NCI-H345 (cell line): ENCODE measurements at places on chromosomes 2 and 18.
A peak's percentile ranks its signal among the peaks of the same experiment; 100 is the strongest.

DNA sequence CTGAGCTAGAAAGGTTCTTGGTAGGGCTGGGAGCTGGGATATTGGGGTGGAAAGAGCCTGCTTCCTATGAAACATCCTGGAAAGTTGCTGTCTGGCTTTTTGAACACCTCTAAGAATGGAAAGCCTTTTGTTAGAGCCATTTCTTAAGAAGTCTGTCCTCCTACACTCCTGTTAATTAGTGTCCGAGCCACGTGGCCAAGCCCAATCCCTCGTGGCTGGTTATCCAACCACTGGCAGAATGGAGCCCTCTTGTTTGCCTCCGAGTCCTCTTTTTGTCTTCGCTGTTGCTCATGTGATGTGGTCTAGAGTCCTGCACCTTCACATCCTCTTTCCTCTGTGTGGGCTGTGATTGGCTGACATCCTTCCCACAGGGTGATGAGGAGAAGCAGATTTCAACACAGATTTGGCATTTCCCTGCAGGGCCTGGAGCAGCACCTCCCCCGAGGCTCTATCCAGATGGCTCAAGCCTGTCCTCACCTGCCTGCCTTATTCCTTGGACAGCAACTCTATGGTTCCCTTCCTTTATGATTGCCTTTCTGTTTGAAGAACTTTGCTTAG lies 8.2 kb upstream of the TOGARAM2 start:
- DNase-seq, result no peak

DNA sequence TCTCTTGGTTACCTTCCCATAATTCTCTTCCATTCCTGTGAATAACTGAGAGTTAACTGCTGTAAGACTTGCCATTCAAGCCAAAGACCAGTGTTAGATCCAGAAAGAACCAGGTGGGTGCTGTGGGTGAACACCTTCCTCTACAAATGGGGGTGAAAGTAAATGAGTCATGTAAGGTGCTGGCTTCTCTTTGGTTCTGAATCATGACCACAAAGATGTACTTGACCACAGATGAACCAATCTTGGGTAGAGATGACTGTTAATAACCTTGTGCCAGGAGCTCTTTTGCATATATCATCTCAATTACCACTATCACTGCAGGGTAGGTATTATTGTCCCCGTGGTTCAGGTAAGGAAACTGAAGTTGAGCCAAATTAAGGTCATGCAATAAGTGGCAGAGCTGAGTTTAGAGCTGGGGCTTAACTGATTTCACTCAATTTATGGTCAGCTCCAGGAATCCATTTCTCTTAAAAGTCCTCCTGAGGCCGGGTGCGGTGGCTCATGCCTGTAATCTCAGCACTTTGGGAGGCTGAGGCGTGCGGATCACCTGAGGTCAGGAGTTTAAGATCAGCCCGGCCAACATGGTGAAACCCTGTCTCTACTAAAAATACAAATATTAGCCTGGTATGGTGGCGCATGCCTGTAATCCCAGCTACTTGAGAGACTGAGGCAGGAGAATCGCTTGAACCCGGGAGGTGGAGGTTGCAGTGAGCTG lies 244.9 kb upstream of the CXCR4 start:
- no peak for DNase-seq

DNA sequence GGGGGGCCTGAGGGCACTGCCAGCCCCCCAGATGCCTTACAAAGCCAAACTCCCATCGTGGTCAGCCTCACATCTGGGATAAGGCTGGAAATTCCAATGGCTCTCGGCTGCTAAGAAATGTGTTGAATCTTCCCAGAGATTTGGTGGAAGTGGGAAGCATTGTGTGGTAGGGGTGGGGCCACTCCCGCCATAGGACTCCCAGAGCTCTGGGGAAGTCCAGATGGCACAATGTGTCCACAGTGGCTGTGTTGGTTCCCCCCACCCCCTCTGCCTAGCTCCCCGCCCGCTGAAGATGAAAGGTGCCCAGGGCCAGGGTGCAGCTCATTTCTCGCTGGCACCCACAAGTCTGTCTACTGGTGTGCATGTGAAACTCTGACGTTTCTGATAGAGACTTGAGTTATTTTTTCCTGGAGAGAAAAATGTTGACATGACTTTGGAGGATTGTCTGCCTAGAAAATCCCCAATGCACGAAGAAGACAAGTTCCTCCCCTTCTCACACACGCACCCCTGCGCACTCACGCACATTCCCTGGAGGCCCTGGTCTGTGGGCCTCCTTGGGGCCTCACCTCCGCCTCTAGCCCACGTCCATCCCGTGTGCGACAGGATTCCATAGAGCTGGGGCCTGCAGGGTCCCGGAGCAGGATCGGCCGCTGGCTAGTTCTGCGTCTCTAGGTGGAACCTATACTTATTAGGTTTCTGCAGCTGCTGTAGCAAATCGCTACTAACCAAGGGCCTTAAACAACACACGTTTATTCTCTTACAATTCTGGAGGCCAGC lies 199.1 kb downstream of the ZFP36L2 start:
- DNase-seq, result no peak

DNA sequence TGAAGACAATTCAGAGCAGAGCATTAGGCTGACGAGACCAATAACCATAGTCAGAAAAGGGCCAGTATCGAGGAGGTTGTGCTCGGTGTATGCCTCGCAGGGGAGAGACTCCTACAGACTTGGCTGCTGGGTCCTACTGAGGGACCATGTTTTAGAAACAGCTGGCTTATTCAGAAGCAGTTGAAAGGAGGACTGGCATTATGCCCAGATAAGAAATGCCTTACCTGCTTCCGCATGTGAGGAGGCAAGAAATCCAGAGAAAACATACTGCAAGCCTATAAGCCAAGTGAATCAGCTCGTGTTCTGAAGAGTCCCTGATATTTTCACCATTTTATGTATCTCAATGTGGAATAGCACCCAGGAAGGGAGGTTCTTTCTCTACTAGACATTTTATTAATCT lies 434.7 kb downstream of the GRB14 start:
- DNase-seq, result peak; percentile 40

DNA sequence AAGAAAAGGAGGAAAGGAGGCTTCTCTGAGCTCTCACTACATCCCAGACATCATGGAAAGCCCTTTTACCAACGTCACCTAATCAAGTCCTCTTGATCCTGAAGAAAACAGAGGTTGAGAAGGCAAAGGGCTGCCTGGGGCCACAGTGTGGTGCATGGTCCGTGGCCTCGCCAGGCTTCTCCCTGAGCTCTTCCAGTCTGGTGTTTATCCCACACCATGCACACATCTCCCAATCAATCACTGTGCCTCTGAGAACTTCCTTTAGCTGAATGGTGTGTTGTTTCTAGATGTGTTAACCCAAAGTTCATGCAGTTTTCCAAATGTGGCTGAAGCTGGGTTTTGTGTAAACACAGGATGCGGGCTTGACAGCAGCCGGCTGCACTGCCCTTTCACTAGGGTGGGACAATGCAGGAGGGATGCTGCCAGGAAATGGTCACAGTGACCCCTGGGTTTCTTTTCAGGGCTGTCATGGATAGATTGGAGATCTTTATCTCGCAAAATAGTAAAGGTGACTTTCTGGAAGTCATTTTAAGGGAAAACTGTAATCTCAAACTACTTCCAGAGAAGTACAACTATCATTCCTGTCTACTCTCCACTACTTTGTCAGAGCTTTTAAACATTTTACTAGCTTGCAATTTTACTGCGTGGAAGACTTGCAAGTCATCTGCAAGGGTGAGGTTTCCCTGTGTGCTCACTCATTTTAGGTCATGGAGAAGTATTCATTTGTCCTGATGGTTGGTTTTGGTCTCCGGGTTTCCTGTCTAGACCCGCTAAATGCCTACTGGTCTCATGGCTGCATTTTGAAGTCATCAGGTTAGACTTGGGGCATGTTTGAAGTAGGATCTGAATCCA lies 54.6 kb downstream of the IL1R2 start:
- DNase-seq, result no peak

DNA sequence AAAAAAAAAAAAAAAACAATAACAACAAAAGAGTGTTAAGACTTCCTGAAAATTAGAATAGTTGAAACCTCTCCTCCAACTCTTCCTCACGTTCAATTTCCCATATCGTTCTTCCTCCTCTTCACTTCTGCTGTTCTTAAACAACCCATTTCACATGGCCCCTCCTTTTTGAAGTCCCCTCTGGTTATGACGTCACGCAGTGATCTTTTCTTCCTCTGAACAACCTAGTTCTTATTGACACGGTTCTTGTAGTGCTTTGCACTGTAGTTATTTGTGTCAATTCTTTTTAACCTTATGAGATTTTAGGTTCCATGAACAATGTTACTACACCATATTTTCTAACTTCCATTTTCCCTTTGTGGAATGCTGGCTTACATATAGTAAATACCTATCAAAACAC lies 69.5 kb upstream of the RGPD4 start:
- DNase-seq, result no peak

DNA sequence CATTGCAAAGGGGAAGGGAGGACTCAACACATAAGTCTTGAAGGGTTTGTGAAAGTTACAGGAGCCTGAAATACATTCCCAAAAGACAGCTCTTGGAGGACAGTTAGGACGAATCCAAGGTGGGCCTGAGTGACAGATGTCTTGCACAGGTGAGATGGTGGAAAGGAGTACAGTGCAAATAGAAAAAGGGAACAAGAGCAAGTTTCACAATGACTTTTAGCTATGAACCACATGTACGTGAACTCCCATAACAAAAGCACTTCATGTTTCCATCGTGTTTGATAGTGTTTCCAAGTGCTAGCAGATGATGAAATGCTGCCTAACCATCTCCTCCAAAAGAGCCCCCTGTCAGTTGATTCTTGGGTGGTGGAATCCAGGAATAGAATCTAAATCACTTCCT lies 1.8 kb downstream of the IL18RAP start:
- DNase-seq, result no peak

GRCh38 chr2:112915300-112916144 lies 4.6 kb downstream of the IL37 start:
- DNase-seq, result no peak

DNA sequence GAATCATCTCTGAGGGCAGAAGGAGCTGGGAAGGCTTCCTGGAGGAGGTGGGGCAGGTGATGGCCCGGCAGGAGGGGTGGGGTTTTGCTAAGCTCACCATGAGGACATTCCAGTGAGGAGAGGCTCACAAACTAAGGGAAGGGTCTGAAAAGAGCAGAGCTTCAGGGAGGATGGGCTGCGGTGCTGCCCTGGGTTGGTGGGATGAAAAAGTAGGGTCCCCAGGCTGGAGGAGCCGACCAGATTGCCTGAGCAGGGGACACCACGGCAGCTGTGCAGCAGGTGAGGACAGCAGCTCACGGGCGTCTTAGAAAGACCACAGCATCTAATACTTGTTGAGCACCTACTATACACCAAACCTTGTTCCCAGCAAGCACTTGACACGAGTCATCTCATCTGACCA lies 82.2 kb downstream of the DYSF start:
- no peak for DNase-seq

GRCh38 chr2:108182489-108182888 lies 57.3 kb upstream of the SULT1C3 start:
- DNase-seq, result peak; percentile 3

- no peak for DNase-seq
Measured at GRCh38 chr2:15307526-15307925, 253.6 kb downstream of the NBAS start.

DNA sequence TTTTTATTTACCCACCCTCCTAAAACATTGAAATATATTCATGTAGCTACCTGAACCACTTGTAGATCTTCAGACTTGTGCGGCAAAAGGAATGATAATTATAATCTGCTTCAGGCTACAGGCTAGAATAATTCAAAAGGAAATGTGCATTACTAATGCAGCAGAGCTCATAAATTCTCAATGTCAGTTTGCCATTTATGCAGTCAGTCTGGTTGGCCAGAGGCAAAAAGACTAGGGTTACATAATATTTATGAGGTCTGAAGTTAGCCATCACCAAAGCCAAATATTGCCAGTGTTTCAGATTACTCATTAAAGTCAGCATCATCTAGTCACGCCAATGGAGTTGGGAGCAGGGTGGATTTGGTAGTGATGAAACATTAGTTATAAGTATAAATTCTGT lies 38.9 kb downstream of the METAP1D start:
- no peak for DNase-seq

- DNase-seq, result no peak
Measured at GRCh38 chr18:69250305-69251151, 150.2 kb upstream of the DOK6 start.

GRCh38 chr2:67604360-67604759 lies 207.2 kb downstream of the ETAA1 start:
- DNase-seq, result no peak

DNA sequence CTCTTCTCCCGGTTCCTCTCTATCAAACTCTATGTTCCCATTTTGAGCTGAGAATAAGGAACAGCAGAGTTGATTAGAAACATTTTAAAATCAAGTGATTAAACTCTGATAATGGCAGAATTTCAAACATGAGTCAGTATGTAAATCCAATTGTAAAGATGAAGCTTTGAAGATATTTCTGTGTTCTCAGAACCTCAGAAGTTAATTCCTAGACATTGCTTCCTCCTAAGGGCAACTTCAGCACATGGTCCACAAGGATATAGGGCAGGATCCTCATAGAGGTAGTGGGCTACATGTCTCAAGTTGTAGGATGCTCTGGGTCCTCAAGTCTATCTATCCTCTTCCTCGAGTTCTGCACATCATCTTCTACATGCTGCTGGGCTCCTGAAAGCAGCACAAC lies 46.3 kb downstream of the QPCT start:
- DNase-seq, result no peak

DNA sequence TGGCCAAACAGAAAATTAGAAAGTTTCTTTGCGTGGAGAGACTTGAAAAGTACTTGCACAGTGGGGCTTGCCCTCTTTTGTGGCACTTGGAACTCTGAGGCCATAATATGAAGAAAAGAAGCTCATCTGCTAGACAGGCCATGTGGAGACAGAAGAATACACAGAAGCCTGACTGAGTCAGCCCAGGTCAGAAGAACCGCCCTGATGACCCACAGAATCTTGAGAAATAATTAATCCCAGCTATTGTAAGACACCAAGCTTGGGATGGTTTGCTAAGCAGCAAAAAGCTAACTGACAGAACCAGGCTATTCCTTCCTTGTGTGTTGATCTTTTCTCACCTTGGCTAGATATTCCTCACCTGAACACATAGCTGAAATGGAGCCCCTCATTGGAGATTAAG lies 33.7 kb downstream of the G6PC2 start:
- no peak for DNase-seq

DNA sequence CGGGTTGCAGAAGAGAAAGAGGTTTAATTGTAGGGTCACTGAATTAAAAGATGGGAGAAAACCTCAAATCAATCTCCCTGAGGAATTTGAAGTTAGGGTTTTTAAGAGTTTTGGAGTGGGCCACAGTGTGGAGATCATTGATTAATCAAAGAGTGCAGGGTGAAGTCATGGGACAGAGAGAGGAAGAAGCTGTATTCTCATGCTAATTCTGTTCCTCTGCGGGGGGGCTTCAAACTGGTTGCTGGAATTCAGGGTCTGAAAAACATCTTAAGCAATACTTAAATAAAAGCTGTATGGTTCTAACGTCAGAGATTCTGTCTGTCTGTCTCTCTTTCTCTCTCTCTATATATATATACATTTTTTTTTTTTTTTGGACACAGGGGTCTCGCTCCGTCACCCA lies 169.8 kb upstream of the SPATS2L start:
- DNase-seq, result no peak

- no peak for DNase-seq
Measured at GRCh38 chr2:129239141-129239540, 740.3 kb upstream of the RAB6C start.

GRCh38 chr18:52045946-52046675 lies 293.9 kb upstream of the DCC start:
- no peak for DNase-seq
